ENCODE measurements at places on chromosomes 7 and 10. TPM values are rescaled to one million over a fixed set of nuclear protein-coding genes. Genes with fewer than 3 reads are reported as not detected.

GRCh38 chr10:132109341-132110110 lies 43.8 kb downstream of the JAKMIP3 start:
- peak; percentile 17 for DNase-seq

Gene FAM25G
- not detected for total RNA-seq

DNA sequence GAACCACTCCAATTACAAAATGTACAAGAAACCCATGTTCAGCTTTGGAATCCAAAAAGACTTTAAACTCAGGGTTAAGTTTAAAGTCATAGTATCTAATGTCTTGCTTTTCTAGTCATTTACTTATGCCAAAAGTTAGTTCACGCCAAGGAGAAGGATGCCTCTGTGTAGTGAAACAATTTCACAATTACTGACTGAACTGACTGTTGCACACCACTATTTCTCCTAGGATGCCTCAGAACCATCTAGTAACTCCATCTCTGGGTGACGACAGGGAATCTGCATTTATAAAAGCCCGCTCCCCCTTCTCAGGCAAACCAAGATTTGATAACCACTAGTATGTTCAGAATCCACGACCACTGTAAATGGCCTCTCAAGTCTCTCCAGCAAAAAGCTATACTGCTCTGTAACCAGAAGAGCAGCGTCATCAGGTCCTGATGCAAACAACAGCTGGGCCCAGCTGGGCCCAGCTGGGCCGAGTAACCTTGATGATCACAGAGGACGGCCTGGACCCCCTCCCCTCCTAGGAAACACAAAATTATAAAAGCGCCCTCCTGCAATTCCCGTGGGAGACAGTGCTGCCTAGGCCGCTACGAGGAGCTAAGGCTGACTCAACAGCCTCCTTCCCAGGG lies 680 bp upstream of the ADO start:
- no peak for DNase-seq

DNA sequence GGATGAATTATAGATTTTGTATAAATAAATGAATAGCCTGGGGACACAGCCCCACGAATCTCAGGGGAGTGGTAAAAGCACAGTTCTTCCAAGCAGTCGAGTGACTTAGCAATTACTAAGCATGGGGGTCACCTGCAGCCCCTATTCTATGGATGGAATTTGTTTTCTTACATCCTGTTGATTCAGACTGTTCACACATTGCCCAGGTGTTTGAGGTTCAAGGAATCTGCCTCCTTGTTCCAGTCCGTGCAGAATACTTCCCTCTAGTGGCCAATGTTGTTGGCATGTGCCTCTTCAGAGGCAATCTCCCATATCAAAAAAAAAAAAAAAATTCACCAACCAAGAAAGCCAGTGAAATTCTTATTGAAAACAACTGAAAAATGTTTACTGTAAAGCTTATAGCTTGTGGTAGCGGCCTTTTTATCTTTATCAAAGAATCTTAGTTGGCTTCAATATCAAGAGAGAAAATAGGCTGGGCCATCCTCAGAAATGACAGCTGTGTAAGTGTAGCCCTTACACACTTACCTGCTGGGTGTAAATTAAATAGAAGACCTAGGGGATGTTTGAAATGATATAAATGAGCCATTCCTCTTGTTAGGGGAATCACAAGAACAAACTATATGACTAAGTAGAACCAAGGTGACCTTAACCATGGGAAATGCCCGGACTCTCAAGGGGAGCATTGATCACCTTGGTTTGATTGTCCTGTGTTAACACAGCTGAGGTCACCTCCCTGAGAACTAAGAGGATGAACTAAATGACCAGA lies 7.8 kb downstream of the LIPM start:
- DNase-seq: no peak

DNA sequence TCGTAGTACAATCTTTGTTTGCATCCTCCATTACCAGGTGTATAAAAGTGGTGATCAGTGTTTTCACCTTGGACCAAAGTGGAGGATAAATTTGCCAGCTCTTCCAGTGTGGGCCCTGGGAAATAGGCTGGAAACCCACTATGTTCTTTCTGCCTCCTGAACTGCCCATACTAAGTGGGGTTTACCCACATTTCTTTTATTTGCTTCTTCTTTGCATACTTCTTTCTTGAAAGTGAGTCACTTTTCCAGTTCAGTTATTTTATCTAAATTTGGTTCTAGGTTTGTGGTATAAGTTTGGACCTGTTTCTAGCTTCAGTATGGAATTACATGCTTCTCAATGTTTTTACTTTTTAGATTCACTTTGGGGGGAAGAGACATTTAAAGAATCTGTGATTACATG lies 126.2 kb upstream of the ACBD5 start:
- DNase-seq: no peak

Gene SPDYE2
- not detected for total RNA-seq

DNA sequence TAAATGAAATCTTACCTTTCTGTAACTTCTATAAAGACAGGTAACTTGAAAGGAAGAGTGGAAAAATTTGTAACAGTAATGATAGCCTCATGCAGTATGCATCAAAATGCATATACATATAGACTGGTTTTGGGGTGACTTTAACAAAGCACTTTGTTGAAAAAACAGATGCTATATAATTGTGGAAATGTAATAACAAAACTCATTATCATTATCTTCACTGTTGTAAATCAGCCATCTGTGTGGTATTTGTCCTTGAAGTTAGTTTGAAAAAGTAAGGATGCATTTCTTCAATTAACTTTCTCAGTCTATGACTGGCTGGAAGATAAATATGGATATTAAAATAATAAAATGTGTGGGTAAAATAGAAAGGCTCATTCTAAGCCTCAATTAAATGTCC lies 6.1 kb upstream of the DGKB start:
- DNase-seq: no peak

Gene H2BK1
- total RNA-seq: not detected
